Stimulated activated CD8-positive, alpha-beta memory T cell treated with anti-CD3 and anti-CD28 coated beads, Interleukin-7, amount 100 ng/mL, for 1 hour (primary cell): ENCODE measurements at places on chromosomes 5 and 9.
A peak's percentile ranks its signal among the peaks of the same experiment; 100 is the strongest.

DNA sequence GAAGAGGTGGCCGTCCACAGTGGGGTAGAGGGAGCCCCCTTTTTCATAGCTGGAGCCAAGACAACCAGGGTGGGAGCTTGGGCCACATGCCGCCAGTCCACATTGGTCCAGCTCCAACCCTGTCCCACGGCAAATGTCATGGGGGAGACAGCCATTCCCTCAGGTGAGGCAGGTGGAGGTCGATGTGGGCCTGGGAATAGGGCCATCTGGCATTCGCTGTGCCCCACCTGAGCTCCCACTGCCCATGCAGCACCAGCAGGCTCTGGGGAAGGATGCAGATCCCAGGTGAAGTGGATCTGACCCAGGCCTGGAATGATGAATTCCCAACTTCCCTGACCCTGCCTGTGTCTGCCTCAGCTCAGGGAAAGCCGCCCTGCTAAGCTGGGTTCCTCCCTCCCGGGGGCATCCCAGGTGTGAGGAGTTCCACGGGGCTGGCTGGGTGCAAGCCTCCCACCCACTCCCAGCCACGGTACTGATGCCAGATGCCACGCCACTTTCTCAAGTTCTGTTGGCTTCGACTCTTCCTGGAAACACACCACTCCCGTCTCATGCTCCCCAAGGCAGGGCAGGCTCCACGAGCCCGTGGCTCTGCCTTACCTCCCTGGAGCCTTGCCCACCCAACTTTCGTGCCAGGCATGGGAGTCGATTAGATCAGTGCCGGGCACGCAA is 25.2 kb upstream of the FCN2 start:
- no peak for DNase-seq

DNA sequence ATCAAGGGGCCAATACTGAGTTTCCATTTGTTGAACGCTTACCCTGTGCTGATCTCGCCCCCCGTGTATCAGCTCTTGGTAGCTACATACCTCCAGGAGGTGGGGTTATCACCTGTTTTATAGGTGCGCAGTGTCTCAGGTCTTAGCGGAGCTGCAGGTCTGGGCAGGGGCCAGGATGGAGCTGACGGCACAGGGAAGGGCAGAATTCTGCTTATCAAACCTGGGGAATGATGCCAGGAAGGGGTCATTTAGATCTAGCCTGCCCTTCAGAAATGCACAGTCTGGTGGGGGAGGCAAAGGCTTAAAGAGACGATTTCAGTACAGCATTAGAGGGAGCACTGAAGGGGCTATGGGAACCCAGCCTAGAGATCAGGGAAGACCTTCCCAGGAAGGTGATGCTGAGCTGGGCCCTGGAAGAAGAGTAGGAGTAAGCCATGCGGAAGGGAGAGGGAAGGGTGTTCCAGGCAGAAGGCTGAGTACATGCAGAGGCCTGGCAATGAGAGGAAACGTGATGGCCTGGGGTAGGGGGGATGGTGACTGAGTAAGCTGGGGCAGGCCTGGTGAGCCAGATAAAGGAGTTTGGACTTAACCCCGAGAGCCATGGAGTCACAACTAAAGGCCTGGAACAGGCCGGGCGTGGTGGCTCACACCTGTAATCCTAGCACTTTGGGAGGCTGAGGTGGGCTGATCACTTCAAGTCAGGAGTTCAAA is 31.5 kb downstream of the OLFML2A start:
- no peak for DNase-seq

GRCh38 chr9:91361291-91362050 is at the start of gene AUH:
TSS of gene AUH (minus strand) at chr9:91361918. CDS start at chr9:91361889, 29 bp downstream.
- DNase-seq, result peak; percentile 71

DNA sequence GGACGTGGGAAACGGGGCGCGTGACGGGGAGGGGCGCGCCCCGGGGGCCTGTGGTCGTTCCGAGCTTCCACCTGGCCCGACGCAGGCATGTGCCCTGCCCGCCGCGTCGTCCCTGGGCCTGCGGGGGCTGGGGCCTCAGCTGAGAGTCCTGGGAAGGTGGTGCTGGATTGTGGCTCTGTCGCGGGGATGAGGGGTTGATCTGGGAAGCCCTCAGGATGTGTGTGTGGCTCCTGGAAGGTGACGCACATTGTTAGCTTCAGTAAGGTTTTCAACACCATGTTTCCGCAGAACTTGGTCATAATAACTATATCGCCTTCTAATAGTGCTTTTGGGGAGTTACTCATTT is 589.1 kb downstream of the MTRR start:
- no peak for DNase-seq

DNA sequence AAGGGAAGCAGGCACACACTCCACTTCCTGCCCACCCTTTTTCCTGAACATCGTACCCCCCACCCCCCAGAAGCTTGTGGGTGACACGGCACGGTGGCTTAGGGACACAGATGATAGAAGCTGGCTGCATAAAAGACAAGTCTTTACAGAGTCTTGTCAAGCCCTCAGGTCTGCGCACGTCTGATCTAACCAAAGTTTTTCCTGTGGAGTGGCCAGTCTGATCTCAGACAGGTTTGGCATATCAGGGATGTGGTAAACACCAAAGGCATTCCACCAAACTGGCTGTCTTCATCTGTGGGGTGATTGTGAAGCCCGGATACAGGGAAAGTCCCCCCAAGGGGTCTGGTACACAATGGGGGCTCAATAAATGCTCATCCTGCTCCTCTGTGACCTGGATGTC is 50.0 kb downstream of the CRB2 start:
- no peak for DNase-seq

DNA sequence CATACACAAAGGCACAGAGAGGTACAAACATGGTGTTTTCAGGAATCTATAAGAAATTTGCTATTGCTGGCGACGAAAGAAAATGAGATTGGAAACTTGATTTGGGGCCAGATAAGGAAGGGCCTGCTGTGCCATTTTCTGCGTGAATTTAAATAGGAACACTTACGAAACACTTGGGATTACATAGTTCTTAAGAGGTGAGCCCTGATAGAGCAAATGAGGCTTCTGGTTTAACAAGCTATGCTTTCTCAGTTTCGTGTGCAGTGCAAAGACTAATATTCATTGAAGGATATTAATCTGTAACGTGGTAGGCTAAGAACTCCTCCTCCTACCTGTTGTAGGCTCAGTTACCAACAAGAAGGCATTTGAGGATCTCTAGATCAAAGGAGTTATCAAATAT is 93.1 kb downstream of the CDK5RAP2 start:
- DNase-seq, result no peak

- DNase-seq, result no peak
Observed at GRCh38 chr9:99130069-99130468, 25.2 kb downstream of the TGFBR1 start.

GRCh38 chr5:170591054-170591453 is 87.2 kb downstream of the KCNIP1 start:
- no peak for DNase-seq

DNA sequence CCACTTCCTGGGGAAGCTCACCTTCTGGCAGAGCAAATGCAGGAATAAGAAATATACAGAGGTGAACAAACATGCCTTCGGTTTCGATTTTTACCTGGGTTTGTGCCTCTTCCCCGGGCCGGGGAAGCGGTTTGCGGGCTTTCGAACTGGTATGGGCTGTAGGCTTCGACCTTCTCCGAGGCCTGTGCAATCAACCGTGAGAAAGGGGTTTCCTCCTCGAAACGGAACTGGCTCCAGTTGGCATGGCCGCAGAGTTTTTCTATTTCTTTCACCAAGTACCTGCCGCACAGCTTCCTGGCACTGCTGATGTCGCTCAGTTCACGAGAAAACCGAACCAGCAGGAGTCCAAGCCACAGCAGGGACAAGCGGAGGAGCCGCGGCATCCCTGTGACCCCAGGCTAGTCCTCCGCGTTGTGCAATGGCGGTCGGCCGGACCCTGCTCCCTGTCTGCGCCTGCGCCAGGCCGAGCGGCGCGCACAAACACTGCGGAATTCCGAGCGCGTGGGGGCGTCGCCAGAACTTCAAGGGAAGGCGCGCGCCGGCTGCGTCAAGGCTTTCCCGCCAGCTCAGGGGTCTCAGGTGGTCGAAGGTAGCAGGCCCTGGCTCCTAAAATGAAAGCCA is at the start of gene INSL6:
TSS of gene INSL6 (minus strand) at position 420 of the 621 bp plus-strand sequence. CDS start at position 383, 37 bp downstream.
- DNase-seq, result no peak

DNA sequence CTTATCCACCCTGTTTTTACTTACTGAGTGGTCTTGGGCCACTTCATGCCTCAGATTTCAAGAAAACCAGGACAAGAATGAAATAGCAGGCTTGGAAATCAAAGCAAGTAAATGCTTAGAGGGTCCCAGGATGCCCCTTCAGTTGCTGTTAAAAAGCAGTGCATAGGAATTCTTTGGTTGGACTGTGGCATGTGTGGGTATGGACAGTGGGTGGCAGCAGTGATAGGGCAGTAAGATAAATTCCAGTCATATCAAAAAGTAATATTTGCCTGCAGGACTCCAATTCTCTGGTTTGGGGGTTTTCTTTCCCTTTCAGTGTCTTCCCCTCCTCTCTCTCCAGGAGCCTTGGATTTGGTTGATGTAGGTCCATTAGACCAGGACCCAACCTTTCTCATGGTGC is 306.7 kb upstream of the CLINT1 start:
- DNase-seq, result no peak

DNA sequence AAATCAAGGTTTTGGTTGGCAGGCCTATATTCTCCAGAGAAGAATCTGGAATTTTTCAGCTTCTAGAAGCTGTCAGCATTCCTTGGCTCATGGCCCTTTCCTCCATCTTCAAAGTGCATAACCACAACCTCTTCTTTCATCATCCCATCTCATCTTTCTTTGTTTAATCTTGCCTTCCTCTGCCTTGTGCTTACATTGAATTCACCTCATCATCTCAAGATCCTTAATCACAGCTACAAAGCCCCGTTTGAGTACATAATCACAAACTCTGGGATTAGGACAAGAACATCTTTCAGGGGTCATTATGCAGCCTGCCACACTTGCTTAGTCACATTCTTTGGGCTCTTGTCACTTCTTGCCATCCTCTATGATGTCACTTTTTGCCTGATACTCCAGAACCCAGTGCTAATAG is 130.3 kb downstream of the FOXD1 start:
- no peak for DNase-seq

GRCh38 chr5:167929841-167930240 is 361.6 kb upstream of the WWC1 start:
- no peak for DNase-seq

- no peak for DNase-seq
Observed at GRCh38 chr5:91031402-91031752, 351.7 kb downstream of the ARRDC3 start.

- DNase-seq, result no peak
Observed at GRCh38 chr5:123007182-123007581, 29.3 kb downstream of the PPIC start.

DNA sequence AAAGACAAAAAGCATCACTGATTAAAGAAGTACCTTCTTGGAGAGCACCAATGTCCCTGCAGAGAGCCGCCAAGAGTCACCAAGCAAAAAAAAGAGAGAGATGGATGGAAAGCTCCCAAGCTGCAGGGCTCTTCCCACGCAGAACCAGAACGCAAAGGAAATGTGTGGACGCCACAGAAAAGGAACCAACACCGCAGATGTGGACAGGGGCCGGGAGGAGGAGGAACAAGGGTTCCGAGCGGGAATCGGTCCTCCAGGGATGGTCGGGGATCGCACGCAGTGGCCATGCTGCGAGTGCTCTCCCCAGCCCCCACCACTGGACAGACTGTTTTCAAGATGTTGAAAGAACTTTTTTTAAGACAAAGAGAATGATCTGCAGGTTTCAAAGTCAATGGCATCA is 40.2 kb upstream of the ZNF354A start:
- no peak for DNase-seq

- DNase-seq, result no peak
Observed at GRCh38 chr5:159781626-159782157, 134.6 kb upstream of the ADRA1B start.

DNA sequence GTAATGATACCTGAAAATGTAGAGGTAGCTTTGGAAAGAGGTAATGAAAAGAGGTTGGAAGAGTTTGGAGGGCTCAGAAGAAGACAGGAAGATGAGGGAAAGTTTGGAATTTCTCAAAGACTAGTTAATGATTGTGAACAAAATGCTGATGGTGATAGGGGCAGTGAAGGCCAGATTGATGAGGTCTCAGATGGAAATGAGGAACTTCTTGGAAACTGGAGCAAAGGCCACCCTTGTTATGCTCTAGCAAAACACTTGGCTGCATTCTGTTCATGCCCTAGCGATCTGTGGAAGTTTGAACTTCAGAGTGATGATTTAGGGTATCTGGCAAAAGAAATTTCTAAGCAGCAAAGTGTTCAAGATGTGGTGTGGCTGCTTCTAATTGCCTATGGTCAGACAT is 161.2 kb upstream of the SPEF2 start:
- no peak for DNase-seq

- no peak for DNase-seq
Observed at GRCh38 chr5:123297866-123298265, 125.3 kb downstream of the CEP120 start.

DNA sequence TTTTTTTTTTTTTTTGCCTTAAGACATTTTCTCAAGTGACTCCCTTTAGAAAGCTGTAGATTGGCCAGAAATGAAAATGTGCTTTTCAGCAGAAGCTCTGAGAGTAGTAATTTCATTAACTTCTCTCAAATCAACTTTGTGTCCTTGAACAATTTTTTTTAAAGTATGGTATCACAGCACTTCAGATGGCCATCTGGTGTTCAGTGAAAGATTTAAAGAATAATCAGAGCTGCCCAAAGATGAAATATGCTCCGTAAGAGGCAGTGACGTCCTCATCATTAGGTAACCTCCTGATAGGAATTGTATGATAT is 43.0 kb upstream of the PCAT7 start:
- no peak for DNase-seq

- no peak for DNase-seq
Observed at GRCh38 chr9:133089271-133089671, 27.5 kb downstream of the CEL start.

GRCh38 chr5:159681661-159682060 is 234.6 kb upstream of the ADRA1B start:
- DNase-seq, result no peak

- no peak for DNase-seq
Observed at GRCh38 chr5:63081402-63081801, 502.8 kb downstream of the LRRC70 start.

DNA sequence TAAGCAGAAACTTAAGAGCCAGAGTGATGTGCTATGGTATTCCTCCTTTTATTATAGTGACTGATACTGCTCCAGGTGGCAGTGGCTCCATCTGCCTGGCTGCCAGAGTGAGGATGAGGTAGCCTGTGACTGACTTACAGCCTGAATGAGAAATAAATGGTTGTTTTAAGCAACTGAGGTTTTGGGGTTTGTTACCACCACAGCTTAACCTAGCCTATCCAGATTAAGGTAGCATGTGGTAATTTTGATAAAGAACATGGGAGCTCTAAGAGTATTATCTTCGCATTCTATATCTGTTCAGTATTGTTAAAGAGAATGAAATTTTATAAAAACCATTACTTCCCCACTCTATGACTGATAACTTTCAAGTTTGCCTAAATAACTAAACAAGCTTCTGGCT is 39.0 kb downstream of the GOLPH3 start:
- DNase-seq, result no peak
